ENCODE measurements at places on chromosomes 3 and 15.

DNA sequence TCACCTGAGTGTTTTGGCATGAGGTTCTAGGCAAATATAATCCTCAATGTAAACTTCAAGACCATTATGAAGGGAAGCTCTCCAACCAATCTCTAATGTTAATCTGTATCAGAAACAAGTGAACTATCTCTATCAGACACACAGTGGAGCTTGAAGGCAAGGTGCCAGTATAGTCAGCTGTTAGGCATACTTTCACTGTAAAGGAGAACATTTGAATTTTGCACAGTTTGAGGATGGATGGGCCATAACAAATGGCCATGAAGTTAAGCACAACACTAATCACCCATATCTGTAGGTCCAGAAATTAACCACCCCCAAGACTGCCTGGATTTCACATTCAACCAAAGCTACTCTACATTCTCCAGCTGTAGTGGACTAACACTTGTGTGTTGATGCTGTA is 69.1 kb upstream of the LMOD3 start:
- no peak for DNase-seq

DNA sequence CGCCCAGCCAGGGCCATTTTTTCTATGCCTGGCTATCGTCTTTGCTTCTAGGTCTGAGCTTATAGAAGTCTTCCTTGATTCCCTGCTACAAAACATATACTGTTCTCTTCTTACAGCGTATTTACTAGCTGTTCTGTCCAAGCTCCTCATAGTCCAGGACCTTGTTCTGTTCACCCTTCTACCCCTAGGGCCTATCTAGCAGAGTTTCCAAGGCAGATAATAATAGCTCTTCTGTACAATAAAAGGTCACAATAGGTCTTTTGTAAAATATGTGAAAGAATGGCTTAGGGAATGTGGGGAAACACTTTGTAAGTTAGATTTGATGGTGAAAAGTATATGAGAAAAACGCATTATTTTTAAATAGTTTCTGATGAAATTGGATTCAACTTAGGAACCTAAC is 158.2 kb downstream of the P3H2 start:
- no peak for DNase-seq

DNA sequence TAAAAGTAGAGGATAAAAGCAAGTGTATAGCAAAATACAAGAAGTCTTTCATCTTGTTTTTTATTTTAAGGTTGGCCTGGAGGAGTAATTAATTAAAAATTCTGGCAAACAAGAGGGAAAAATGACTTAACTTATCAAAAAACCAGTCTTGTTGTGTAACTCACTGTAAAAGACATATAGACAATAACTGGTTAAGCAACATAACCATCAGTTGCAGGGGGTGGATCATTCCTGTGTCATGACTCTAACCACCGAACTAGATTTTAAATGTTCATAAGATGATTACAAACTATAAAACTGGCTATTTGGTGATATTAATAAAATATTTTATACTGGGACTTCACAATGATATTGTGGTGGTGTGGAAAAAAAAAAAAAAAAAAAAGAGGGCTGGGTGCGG is 130.6 kb downstream of the STAG1 start:
- no peak for DNase-seq

DNA sequence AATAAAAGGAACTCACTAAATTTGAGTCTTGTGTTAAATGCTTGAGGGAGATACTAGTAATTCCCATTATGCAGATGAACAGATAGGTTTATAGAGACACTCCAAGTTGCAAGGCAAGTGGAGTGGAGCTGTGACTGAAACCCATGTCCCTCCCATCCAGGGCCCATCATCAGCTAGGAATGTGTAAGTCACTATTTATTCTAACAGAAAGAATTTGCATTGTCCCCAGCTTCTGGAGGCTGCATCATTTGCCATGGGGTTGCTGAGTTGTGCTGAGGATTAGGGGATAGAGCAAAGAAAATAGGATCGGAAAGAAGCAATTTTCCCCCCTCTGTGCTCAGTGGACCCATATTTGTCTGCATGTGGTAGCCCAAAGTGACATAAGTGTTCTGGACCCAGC is 197.4 kb upstream of the RGMA start:
- no peak for DNase-seq

GRCh38 chr3:95711789-95712188 is 1102.6 kb upstream of the EPHA6 start:
- DNase-seq, result no peak

DNA sequence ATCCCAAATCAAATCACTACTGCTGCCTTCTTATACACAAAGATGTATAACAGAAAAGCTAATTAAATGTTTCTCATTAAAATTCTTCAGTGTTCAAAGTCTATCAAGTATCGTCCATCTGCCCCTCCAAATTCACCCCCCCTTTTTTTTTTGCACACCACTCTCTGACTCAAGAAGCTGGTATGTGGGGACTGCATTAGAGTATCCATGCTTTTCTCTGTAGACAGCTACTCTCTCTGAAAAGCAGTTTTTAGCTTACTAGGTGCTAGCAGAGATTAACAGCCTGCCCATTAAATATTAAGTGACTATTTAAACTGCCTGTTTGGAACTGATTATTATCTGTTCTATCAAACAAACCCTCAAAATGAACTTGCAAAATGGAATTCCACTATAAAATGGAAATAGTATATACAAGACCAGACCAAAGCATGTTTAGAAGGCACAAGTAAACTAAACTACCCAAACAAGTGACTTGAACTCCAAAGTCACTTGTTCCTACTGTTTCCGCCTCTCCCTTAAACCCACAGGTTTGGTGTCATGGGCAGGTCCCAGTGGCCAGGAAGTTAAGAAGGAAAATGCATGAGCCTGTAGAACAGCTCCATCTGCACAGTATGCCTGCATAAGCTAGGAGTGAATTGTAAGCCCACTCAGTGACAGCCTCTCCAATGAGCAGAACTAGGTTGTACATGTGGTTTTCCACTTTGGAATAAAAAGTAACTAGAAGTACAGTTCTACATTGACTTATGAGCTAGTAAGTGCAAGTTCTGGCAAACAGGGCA is 32.5 kb downstream of the GBE1 start:
- no peak for DNase-seq

- peak; percentile 49 for DNase-seq
Observed at GRCh38 chr3:179512378-179512777, 50.3 kb upstream of the ACTL6A start.

DNA sequence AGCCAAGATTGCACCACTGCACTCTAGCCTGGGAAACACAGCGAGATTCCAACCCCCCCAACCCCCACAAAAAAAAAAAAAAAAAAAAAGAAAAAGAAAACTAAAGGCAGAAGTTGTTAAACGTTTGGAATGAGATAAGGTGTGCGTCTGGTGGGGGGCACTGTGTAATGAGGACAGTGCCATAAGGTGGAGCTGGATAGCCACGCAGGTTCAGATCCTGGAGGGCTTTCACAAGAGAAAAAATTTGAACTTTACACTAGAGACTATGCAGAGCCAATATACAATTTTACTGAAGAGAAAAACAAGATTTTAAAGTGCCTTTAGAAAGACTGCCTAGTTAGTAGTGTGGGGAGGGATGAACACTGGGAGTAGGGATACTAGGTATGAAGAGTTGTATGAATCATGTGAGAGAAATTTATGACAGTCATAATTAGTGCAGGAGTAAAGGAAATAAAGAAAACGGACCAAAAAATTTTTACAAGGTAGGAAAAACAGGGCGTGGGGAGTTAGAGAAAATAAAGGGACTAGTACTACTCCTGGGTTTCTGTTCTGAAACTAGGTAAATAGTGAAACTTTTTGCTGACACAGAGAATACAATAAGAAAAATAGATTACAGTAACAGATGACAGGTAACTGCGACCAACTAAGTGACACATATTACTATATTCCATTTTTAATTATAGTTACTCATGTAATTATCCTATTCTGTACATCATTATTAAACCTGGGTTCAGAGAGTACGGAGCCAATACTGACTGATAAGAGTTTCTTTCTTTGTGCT is 108.1 kb downstream of the PEAK1 start:
- DNase-seq, result no peak

- DNase-seq, result peak; percentile 86
Observed at GRCh38 chr3:29764603-29765254, 483.9 kb downstream of the RBMS3 start.

DNA sequence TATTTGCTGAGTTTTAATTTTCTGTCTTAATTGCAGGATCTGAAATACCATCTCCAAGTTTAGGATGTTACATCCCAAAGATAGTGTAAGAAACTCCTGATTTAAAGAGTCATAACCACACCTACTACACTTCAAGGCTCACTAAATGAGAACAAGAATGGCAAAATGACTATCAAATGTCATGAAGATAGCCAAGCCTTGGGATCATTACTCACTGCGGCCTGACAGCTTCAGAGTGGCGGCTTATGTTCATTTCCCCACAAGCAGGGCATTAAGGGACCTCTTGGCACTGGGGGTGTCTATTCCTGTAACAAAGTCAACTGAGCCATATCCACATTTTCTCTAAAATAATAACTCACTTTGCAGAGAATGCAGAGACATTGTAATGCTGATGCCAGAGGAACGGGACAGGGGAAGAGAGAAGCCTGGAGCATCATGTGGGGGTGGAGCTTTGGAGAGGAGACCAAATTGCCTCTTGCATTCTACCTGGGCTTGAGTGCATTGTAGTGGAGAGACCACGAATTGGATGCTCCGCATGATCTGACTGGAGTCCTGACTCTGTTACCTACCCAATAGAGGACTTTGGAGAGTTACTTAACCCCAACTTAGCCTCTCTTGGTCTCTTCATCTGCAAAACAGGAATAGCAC is 219.2 kb downstream of the OPA1 start:
- no peak for DNase-seq

GRCh38 chr15:60937278-60937677 is 291.8 kb downstream of the RORA start:
- no peak for DNase-seq

DNA sequence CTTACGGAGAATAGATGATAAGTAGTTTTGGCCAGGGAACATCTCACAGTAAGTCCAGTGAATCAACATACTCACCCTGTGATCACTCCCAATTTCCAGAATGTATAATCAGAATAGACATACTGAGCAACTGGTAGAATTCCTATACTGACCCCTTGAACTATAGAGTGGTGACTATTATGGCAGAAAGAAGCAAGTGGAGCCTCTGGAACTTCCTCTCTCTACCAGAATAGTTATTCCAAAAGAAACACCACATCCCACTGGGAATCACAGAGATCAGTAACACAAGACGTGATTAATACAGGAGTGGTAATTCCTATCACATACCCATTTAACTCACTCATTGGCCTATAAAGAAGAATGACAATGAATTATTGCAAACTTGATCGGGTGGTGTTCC is 50.1 kb upstream of the TRIM42 start:
- no peak for DNase-seq

DNA sequence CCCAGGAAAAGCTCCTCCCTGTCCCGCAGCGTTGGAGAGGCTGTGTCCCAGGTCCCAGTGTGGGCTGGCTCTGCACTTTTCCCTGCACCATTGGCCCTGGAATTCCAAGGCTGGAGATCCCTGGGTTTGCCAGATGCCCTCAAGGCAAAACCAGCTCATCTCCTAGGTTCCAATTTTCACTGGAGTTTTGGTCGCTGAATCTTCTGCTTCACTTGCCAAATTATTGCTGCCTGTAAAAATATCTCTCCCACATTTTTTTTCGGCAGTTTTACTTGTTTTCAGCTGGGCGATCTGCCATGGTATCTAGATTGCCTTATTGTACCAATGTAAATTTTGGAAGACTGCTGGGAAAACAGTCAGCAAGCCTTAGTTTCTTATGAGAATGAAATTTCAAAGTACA is 150.9 kb upstream of the ATP10A start:
- DNase-seq, result no peak

DNA sequence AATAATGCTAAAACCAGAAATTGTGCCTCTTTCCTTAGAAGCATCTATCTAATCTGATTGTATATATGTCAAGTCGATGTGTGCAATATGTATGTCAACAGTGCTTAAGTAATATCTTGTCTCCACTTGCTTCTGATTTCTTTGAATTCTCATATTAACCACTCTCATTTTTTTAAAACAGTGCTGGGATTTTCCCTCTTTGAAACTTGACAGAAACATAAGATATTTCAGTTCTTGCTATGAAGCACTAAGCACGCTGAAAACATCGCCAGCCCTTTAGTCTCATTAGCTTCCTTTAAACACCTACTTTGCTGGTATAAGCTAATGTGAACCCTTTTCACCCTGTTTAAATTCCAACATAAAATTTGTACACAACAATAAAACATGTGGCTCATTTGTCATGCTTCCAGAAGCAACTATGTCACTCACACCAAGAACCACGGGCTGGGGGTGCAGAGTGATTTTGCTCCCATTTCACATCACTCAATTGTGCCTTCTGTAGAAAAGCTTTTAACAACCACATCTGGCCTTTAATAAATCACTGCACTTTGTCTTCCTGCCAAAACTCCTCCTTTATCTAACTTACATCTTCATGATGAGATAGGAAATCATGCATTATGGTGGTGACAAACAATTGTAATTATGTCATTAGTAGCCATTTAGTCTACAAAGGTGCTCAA is 185.2 kb downstream of the FOXP1 start:
- DNase-seq, result no peak

- no peak for DNase-seq
Observed at GRCh38 chr15:70029297-70029701, 68.4 kb downstream of the TLE3 start.

DNA sequence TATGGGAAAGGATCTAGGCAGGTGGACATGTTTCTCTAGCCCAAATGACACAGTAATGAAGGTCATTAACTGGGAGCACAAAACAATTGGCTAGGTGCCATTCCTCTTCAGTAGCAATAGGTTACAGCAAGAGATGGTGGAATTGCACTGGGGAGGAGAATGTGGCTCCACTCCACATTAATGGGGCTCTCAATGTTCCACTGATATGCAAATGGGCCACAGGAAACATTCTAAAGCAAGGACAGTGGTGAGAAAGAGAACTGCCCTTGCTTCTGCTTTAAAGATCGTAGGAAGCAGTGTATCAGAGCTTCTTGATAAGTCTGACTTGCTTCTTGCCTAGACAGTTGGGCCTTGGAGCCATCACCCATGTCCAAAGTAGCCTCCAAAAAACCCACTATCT is 271.4 kb upstream of the PPP2R3A start:
- DNase-seq, result no peak

- no peak for DNase-seq
Observed at GRCh38 chr15:40002295-40002694, 36.7 kb downstream of the SRP14 start.

- peak; percentile 55 for DNase-seq
Observed at GRCh38 chr15:77632534-77633133, at the start of gene LINGO1. TSS of gene LINGO1 (minus strand) at chr15:77632912. CDS start at chr15:77632315, 597 bp downstream.

DNA sequence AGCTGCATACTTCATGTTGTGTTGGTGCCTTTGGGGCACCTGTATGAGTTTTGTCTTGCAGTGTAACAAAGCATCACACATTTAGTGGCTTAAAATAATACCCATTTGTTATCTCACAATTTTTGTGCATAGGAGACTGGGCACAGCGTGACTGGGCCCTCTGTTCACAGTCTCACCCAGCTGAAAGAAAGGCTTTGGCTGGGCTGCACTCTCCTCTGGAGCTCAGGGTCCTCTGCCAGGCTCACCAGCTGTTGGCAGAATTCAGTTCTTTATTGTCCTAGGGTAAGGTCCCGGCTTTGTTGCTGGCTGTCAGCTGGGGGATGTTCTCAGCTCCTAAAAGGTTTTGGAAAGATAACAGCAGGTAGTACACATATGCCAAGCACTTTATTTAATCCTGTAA is 263.3 kb downstream of the CLSTN2 start:
- no peak for DNase-seq

Measured in muscle of arm (tissue), 14 donors.